Immature natural killer cell (primary cell): ENCODE measurements at places on chromosomes 1 and 21.

DNA sequence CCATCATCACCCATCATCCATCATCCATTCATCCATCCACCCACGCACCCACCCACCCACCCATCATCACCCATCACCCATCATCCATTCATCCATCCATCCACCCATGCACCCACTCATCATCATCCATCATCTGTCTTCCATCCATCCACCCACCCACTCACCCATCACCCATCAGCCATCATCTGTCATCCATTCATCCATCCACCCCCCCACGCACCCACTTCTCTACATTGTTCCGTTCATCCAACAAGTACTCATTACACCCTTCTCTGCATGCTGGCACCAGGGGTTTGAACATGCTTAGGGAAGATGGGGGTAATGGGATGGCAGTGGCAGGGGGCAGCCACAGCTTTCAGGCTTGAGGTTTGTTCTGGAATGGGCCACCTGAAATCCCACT lies 82.1 kb downstream of the ADARB1 start:
- no peak overlapping the region for H3K4me3 ChIP-seq
- H3K27me3 ChIP-seq = peaks cover 4% of the 10 kb centered on the region
- H3K27ac ChIP-seq = no peak overlapping the region
- peaks cover 10% of the 10 kb centered on the region for H3K36me3 ChIP-seq
- no peak for DNase-seq

DNA sequence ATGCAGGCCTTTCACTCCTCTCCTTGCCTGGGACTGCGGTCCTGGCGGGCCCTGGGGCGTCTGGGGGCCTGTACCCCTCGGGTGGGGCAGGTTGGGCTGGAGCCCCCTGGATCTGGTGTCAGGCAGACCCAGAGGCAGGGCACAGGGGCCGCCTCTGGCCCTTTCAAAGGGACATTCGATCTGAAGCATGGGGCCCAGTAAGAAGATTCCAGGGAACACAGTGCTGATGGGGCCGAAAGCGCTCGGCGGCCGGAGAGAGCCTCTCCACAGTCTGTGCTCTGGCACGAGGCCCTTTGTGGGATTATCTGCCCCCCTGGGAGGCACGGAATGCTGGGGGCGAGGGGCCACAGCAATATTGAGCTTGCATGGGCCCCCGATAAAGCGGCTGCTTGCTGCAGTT lies 15.2 kb downstream of the PRDM16 start:
- H3K4me3 ChIP-seq = no peak overlapping the region
- H3K4me1 ChIP-seq = peaks cover under 1% of the 10 kb centered on the region
- peaks cover 1% of the 10 kb centered on the region for H3K27me3 ChIP-seq
- DNase-seq = no peak
- H3K27ac ChIP-seq = no peak overlapping the region
- H3K36me3 ChIP-seq = no peaks in the 10 kb centered on the region

GRCh38 chr1:183274836-183275235 lies 88.8 kb downstream of the LAMC2 start:
- no peak overlapping the region for H3K4me3 ChIP-seq
- DNase-seq = no peak

DNA sequence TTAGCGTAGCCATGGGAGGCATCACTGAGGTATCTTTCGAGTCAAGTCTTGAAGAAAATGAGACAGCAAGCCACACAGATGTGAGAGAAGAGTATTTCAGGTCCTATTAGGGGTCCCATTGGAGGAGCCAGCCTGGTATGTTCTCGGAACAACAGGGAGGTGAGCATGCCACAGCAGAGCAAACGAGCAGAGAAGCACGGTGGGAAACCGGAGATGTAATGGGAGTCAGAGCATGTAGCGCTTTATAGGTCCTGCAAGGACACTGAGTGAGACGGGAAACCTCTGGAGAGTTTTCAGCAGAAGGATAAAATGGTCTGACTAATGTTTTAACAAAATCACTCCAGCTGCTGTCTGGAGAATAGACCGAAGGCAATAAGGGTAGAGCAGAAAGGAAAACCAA lies 15.9 kb downstream of the H3-3A start:
- H3K27me3 ChIP-seq = peaks cover 2% of the 10 kb centered on the region
- H3K36me3 ChIP-seq = peaks cover 4% of the 10 kb centered on the region
- no peak overlapping the region for H3K4me3 ChIP-seq
- no peak overlapping the region for H3K27ac ChIP-seq

DNA sequence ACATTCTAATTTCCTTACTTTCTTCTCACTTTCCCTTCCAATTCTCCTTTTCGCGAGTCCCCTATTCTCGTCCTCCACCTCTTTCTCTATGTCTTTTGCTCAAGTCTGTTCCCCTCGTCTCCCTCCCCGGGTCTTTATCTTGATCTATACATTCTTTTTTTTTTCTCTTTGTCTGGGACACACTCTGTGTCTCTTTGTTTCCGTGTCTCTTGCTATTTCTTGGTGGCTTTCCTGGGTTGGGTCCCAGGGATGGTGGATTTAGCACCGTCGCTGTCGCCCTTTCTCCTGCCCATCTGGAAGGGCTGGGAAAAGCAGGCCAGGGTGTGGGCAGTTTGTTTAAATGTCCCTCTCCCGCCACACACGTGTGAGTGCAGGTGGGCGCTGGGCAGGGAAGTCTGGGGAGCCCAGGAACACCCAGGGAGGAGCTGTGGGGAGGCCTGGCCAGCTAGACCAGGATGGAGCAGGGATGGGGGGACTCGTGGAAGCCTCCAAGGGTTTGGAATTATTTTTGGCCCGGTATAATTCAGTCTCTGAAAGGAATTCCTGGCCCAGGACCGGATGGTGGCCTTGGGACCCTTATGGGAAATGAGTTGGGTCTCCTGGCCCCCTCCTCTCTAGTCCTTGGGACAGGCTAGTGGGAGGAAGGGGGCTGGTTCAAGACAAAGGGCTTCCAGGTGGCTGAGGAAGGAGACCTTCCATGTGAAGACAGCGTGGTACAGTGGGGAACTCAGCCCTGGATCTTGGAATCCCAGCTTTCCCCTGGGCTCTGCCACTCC lies 9.5 kb upstream of the ID3 start:
- no peak overlapping the region for H3K27ac ChIP-seq
- H3K4me1 ChIP-seq = peaks cover 5% of the 10 kb centered on the region
- H3K36me3 ChIP-seq = no peaks in the 10 kb centered on the region
- H3K4me3 ChIP-seq = peak overlapping the region; percentile 60
- peaks cover 46% of the 10 kb centered on the region for H3K27me3 ChIP-seq
- no peak for DNase-seq

DNA sequence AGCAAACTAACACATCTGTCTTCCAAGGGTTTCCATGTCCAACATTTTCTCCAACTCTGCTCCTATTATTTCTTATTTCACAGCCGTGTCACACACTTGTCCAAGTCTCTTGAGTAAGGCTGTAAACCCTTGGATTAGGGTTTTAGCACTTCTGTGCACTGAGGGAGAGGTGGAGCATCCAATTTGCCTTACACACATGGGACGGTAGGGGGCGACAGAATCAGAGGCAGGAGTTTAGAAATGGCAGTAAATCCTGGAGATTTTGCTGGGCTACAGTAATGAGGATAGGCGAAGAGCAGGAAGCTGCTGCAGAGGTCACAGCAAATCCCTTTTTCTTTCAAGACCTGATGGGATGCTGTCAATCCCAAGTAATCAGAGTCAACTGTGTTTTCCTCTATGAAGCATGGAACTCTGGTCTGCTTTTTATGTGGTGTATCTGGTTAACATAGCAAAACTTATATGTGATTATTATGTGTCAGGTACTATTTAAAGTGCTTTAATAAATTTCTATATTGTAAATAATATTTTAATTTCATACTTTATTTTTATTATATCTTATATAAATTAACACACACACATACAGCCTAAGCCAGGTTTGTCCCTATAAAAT lies 15.4 kb upstream of the LCE5A start:
- H3K27ac ChIP-seq = no peak overlapping the region
- H3K36me3 ChIP-seq = no peaks in the 10 kb centered on the region
- peaks cover 11% of the 10 kb centered on the region for H3K27me3 ChIP-seq
- DNase-seq = no peak

GRCh38 chr1:27668808-27669723 lies 2.9 kb downstream of the IFI6 start:
- no peaks in the 10 kb centered on the region for H3K27me3 ChIP-seq
- H3K27ac ChIP-seq = peak overlapping the region; percentile 80
- peak overlapping the region; percentile 77 for H3K4me3 ChIP-seq
- peaks cover 17% of the 10 kb centered on the region for H3K36me3 ChIP-seq

DNA sequence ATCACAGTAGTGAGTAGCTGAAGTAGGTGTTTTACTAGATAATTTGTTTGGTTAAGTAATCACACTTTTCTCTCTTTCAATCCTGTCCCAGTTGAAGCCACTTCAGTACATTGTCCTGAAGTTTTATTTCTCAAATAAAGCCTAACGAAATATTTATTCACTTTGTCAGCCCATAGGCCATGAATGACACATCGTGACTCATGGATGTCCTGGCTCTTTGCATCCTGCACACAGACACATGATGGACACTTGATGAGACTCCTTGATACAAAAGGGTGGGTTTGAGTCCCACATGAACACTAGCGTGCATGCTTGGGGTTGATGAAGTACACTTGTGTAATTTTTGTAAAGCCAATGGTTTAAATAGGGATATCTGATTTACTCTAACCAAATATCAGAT lies 22.7 kb upstream of the LAMC2 start:
- no peak overlapping the region for H3K27ac ChIP-seq
- H3K4me1 ChIP-seq = no peaks in the 10 kb centered on the region
- H3K4me3 ChIP-seq = no peak overlapping the region

- H3K4me3 ChIP-seq = no peak overlapping the region
- H3K36me3 ChIP-seq = no peaks in the 10 kb centered on the region
- DNase-seq = no peak
Observed at GRCh38 chr1:52915855-52916220, 5.7 kb downstream of the ECHDC2 start.

DNA sequence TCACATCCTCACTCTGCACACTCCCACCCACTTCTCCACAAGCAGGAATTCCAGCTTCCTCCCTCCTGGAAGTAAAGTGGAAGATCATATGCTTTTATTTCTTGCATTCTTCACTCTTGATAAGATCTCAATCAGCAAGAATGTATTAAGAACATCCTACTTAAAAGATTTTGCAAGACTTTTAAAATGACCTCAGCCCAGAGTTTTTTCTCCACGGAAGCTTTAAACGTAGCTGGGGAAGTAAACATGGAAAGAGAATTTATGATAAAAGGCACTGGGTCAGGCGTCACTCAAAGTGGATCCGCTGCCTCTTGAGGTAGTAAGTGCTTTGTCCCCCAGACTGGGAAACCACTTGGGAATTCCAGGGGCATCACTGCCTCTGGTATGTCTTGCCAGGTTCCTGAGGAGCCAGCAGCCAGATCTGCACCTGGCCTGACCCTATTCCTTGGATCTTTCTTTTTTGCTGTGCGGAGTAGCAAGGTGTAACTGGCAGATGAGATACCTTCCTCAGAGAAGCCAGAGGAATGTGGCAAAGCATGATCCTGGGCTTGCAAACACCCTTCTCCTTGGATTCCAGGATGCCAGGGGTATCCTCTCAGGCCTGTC lies 33.9 kb downstream of the CDK18 start:
- peaks cover 6% of the 10 kb centered on the region for H3K27me3 ChIP-seq
- no peak overlapping the region for H3K27ac ChIP-seq
- no peak overlapping the region for H3K4me3 ChIP-seq
- H3K36me3 ChIP-seq = no peaks in the 10 kb centered on the region
- H3K4me1 ChIP-seq = no peaks in the 10 kb centered on the region

GRCh38 chr1:233614173-233614742 lies 352 bp downstream of the KCNK1 start:
- H3K4me3 ChIP-seq = no peak overlapping the region
- H3K4me1 ChIP-seq = no peaks in the 10 kb centered on the region
- DNase-seq = no peak
- no peak overlapping the region for H3K27ac ChIP-seq
- peaks cover 10% of the 10 kb centered on the region for H3K27me3 ChIP-seq

DNA sequence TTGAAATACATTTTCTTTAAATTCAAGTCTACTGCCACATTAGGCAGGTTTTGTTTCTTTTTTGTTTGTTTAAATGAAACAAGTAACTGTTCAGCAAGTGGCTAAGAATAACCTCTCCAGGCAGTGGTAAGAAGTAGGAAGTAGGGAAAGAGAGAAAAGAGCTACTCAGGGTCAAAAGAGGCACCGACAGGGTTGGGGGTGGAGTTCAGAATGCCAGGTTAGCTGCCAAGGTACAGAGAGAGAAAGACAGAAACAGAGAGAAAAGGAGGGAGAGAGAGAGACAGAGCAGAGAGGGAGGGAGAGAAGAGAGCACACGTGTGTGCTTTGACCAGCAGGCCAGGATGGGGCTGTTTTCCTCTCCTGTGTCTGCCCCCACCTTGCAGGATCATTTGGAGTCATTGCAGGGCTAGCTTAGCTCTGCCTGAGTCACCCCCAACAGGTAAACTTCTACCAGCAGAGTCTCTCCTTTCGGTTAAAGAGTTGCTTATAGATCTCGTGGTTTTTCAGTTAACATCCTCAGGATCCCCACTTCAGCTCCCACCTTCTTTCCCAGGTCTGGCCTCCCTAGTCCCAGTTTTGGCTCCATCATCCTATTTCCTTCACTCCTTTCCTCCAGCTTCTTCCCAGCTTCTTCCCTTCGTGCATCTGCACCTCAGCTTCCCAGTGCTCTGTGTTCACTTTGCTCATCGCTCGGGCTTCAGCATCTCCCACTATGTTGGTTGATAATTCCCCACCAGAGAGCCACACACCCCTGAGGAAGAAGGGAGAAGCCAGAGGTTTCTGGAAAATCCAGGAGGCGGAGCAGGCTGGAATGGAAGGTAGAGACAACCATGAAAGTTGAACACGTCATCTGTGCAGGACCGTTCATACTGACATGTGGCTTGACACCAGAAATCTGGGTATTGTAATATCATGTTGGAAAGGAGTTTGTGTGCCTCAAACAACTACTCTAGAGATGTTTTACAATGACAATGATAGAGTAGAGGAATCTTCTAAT lies 21.8 kb upstream of the RAB4A start:
- no peak for DNase-seq
- peaks cover 2% of the 10 kb centered on the region for H3K27me3 ChIP-seq
- peak overlapping the region; percentile 56 for H3K27ac ChIP-seq
- peaks cover 17% of the 10 kb centered on the region for H3K4me1 ChIP-seq
- H3K4me3 ChIP-seq = no peak overlapping the region
- H3K36me3 ChIP-seq = peaks cover 6% of the 10 kb centered on the region

GRCh38 chr1:68188060-68188538 lies 44.2 kb downstream of the WLS start:
- H3K4me3 ChIP-seq = no peak overlapping the region
- DNase-seq = no peak
- no peak overlapping the region for H3K27ac ChIP-seq
- no peaks in the 10 kb centered on the region for H3K36me3 ChIP-seq

- no peak overlapping the region for H3K27ac ChIP-seq
- peaks cover 2% of the 10 kb centered on the region for H3K4me1 ChIP-seq
- no peak overlapping the region for H3K4me3 ChIP-seq
- no peaks in the 10 kb centered on the region for H3K36me3 ChIP-seq
- no peak for DNase-seq
Observed at GRCh38 chr1:108553905-108554304, 6.0 kb upstream of the EEIG2 start.

DNA sequence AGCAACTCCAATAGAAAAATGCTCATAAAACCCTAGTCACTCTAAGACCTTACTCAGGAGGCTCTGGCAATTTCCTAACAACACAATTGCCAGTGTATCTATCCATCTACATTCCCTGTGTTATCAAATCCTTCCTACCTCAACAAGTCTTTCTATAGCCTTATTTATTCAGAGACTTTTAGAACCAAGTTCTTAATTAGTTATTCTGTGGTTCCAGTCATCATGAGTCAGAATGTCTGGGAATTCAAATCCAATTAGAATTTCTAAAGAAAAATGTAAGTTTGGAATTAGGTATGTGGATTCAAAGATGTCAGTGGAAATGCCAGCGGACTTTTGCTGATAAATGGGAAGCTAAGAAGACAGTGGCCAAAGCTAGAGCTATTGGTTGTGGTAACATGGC lies 302.6 kb upstream of the C1orf87 start:
- H3K27ac ChIP-seq = no peak overlapping the region
- no peak for DNase-seq
- no peaks in the 10 kb centered on the region for H3K27me3 ChIP-seq
- H3K4me3 ChIP-seq = no peak overlapping the region
